ENCODE measurements at places on chromosomes 13 and 19.

DNA sequence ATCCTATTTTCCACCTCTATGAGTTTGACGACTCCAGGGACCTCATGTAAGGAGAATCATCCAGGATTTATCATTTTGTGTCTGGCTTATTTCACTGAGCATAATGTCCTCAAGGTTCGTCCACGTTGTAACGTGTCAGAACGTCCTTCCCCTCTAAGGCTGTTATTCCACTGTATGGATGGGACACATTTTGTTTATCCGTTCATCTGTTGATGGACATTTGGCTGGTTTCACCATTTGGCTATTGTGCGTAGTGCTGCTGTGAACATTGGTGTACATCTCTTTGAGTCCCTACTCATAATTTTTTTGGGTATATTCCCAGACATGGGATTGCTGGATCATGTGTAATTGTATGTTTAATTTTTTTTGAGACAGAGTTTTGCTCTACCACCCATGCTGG lies 21.5 kb downstream of the CRTC1 start:
- DNase-seq: no peak

GRCh38 chr19:15107061-15108010 lies at the start of gene SYDE1:
SYDE1 (plus strand) TSS chr19:15107401; CDS start chr19:15107434, 33 bp downstream.
- DNase-seq: no peak

GRCh38 chr19:10747271-10747670 lies 29.4 kb downstream of the DNM2 start:
- DNase-seq: no peak

GRCh38 chr13:41291246-41291645 lies 19.8 kb upstream of the NAA16 start:
- no peak for DNase-seq

DNA sequence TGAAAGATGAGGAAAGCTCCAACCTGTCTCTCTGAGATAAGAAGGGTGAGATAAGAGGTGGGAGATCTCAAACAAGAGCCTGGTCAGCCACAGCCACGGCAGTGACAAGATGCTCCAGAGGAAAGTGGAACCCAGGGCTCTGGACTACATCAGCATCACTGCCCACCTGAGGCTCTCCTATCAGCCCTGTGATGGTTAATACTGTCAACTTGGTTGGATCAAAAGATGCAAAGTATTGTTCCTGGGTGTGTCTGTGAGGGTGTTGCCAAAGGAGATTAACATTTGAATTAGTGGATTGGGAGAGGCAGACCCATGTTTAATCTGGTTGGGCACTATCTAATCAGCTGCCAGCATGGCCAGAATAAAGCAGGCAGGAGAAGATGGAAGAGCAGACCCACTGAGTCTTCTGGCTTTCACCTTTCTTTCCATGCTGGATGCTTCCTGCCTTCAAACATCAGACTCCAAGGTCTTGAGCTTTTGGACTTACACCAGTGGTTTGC lies 476.6 kb upstream of the NBEA start:
- no peak for DNase-seq

GRCh38 chr19:36150586-36150985 lies 1.7 kb downstream of the COX7A1 start:
- DNase-seq: no peak
